ENCODE measurements at places on chromosomes 1 and 21. TPM values are rescaled to one million over a fixed set of nuclear protein-coding genes. Genes with fewer than 3 reads are reported as not detected.

LCE3D gene
- total RNA-seq, result not detected

MPL gene
- total RNA-seq, result not detected

SLAMF1 gene
- 0.12 TPM for total RNA-seq

LEFTY2 gene
- not detected for total RNA-seq

DNA sequence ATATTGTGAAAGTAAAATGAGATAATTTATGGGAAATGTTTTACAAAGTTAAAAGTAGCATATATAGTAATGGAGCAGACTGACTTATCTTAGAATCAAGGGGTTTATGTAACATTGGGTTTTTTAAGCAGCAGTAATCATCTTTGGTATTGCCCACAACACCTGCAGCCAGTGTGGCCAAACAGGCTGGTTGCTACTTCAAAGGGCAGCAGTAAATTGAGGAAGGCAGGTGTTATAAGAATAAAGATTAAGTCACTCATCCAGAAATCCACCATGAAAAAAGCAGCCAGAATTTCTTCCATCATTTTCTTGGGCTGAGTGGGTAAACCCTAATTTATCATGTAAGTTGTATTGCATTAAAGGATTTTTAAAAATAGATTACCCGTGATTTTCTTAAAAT, 16.7 kb downstream of the DYNLT5 start:
- DNase-seq, result no peak

- no peak for DNase-seq
Measured at GRCh38 chr1:66245691-66246090, 288.3 kb upstream of the SGIP1 start.

GRCh38 chr1:67719329-67720196, 34.6 kb downstream of the GADD45A start:
- DNase-seq, result no peak

DNA sequence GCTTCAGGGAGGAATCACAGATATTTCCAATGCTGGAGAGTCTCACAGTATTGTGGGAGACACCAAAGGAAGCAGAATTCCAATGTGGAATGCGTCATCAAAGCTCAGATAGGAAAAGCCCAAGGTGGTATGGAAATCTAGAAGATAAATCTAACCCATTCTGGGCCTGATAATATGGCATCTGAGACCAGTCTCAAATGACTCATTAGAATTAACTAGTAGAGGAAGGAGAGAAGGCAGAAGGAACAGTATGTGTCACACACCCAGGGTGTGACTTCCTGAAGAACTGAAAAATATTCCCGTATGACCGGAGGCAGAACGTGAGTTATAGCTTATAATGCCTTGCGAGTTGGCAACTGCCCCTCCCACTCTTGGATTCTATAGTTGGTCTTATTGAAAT, 499.2 kb downstream of the PLPP3 start:
- peak; percentile 94 for DNase-seq

DNA sequence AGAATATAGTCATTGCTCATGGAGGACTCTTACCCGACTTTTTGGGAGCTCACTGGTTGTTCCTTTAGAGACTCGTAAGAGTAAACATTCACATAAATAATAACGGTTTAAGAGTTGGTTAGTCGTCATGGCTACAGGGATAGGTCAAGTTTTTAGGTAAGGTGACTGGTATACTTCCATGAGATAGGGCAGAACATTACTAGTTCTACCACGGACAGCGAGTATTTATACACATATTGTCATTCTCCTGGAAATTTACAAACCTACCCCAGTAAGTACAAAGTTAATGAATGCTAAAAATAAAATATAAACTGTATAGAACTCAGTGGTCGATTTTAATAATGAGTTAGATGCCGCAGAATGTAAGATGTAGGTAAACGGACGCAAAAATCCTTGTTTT, 1.2 kb upstream of the RYR2 start:
- no peak for DNase-seq

DNA sequence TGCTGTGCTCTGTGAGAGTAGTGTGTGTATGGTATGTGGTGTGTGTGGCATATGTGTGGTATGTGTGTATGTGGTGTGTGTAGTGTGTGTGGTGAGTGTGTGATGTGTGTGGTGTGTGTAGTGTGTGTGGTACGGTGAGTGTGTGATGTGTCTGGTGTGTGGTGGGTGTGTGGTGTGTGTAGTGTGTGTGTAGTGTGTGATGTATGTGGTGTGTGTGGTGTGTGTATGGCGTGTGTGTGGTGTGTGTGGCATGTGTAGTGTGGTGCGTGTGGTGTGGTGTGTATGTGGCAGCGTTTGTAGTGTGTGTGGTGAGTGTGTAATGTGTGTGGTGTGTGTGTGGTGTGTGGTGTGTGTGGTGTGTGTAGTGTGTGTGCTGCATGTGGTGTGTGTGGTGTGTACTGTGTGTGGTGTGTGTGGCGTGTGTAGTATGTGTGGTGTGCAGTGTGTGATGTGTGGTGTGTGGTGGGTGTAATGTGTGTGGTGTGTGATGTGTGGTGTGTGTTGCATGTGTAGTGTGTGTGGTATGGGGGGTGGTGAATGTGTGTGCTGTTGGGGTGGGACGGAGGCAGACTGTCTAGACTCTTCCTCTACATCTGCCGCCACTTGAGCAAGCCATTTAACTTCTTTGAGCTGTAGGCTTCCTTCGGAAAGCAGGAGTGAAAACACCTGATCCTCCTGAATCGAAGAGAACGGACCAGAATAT, 33.5 kb downstream of the GPA33 start:
- DNase-seq, result no peak

GRCh38 chr21:28110074-28110473, 882.6 kb downstream of the LTN1 start:
- DNase-seq, result no peak

All from RPMI7951 (cell line).